Activated CD4-positive, CD25-positive, alpha-beta regulatory T cell treated with anti-CD3 and anti-CD28 coated beads, Interleukin-2, amount 50 U/mL, for 72 hours (primary cell): ENCODE measurements at places on chromosomes 7 and 10.

DNA sequence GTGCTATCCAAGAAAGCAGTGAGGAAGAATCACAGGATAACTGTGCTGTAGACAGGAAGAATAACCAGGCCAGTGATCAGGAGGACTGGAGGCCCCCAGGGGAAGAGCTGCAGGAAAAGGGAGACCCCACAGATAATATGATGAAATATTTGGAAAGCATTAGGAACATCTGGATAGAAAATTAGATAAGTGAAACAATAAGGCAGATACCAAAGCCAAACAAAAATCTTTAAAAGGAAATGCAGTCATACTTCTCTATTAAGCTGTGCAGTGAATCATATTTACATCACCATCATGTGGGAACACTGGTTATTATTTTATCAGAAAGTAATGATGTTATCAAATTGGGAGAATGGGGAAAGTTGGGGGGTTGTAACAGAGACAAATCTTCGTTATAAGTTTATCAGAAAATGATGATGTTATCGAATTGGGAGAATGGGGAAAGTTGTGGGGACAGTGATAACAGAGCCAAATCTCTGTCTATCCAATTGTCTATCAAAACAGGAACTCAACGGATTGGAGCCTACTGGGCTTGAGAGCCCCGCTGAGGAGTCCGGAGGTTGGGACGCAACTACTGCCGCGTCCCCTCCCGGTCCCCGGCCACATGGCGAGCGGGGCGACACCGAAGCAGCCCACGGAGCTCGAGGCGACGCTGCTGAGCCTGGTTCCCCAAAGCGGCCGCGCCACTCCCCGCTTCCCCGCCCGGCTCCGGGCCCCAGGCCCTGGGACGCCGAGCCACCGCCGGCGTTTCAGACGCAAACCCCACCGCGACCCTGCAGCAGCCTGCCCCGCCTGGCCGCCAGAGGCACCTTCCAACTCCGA is 14.0 kb upstream of the RALA start:
- peak; percentile 32 for DNase-seq

- no peak for DNase-seq
These were observed 60.9 kb downstream of the COBL start for GRCh38 chr7:51255536-51256208.

GRCh38 chr10:123974406-123974805 is 82.8 kb upstream of the CPXM2 start:
- DNase-seq = no peak

- no peak for DNase-seq
These were observed 21.4 kb upstream of the GPR146 start for GRCh38 chr7:1022801-1023465.
